KBM-7 (cell line): ENCODE measurements at places on chromosomes 5 and 9.

DNA sequence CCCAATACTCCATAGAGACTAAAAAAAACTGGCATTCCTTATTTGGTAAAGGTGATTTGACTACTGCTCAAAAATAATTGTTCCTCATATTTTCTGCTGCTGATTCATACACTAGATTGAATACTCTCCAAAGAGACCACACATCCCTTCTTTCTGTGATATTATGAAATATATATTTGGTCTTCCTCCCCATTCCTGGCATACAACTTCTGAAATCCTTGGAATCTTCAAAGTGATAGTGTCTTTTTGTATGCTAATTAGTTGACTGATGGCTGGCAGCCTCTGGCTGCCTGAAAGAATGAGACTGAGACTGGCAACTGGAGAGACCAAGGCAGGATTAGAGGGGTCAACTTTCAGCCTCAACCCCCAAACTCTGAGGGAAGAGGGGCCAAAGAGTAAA is 348.0 kb upstream of the RFX3 start:
- DNase-seq: no peak

DNA sequence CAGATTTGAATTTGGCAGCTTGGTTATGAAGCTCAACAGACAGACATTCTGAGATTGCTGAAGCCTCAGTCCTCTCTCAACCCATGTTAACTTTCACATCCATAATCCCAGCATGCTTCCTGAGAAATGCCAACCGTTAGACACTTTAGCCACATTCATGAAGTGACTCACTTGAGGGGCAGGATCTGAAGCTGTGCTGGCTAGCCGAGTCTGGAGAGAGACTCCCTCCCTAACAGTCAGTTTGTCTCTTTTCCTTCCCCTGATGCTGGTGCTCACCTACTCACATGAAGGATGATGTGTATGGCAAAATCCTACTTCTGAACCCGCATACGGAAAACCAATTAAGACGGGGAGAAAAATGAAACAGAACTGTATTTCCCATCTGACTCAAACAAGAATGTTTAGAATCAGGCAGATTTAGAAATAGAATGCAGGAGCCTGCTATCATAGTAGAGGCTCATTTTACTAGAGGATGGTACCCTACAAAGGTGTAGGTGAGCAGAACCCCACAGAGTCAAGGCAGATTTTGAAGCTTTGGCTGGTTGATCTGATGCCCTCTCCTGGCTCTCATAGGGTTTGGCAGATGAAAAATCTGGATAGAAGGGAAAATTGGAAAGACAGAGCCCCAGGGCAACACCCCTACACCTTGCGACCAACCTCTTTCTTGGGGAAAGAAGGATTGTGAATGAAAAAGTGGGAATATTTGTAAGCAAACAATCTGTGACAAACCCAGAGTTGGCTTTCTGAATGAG is 150.9 kb upstream of the LHFPL2 start:
- DNase-seq: no peak

DNA sequence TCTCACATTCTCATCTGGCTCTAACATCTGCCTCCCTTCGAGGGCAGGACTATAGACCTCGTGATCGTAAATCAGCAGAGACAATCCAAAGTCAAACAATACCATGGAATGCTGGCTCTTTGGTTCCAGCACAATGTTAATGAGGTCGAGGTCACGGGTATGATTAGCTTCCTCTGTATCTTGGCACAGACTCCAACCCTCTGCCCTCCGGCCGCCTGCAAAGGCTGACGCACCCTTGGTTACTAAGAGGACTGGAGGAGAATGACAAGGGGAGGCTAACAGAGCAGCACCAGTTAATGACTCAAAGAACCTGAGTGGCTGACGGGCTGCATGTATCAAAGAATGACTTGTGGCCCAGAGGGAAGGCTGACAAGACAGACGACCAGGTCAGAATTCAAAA is 10.1 kb downstream of the LHFPL2 start:
- DNase-seq: no peak

- DNase-seq: no peak
Measured at GRCh38 chr9:6214434-6214833, 1.2 kb upstream of the IL33 start.

GRCh38 chr5:115949096-115949495 is 13.2 kb upstream of the LVRN start:
- DNase-seq: no peak

- DNase-seq: peak; percentile 31
Measured at GRCh38 chr5:4862500-4862899, 277.6 kb upstream of the ADAMTS16 start.

DNA sequence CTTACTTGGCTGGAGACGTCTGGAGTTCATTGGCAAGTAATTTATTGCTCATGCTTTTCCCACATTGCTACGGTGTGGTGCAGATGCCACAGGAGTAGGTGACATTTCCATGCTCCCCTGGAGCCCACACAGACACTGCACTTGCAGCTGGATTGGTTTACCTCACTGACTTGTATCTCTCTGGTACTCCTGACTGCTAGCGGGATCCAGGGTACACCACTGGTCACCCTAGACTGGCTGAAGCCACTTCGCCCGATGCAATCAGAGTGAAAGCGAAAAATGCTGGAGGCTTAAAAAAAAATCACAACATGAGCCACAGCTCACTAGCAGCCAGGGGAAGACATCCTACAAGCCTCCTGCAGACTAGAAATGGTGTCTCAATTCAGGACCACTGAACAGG is 32.6 kb upstream of the SLIT3 start:
- no peak for DNase-seq

GRCh38 chr9:18429070-18429469 is 44.9 kb upstream of the ADAMTSL1 start:
- DNase-seq: no peak

GRCh38 chr9:135419106-135419505 is 60.5 kb upstream of the PPP1R26 start:
- no peak for DNase-seq

- DNase-seq: no peak
Measured at GRCh38 chr5:18244309-18244708, 610.0 kb downstream of the TAF11L14 start.

DNA sequence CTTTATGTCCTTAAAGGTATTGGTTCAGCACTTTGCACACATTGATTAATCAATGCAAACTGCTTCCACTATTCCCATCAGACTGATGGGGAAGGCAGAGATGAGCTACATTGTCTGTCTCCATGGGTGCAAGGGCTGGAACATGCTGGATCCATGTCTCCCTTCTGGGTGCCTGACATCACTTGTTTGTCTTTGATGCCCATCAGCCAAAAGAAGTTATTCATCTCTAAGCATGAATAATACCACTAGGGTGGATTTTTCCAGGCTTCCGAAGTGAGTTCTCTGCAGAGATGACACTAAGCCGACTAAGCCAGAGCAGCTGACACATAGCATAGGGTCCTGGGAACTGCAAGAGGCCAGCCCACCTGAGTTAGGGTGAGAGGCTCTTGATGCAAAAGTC is 8.7 kb downstream of the FGF1 start:
- DNase-seq: no peak

DNA sequence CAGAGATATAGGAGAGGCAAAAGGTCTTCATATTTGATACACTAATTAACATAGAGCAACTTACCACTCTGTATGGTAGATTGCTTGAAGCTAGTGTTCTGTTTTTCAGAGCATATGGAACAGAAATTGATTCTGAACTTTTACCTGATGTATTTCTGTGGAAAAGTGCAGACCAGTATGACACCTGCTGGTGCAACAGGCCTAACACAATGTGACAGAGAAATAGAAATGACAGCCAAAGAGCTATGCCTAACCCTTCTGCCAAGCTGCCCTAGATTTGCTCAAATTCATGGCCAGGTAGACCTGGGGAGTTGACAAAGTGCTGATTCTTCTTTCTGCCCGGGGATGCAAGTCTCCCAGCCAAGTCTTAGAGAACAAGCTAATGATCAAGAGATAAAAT is 65.4 kb upstream of the RNF180 start:
- DNase-seq: no peak
